SW480 (cell line): ENCODE measurements at places on chromosomes 3 and 15.

- DNase-seq: no peak
Observed at GRCh38 chr3:30311781-30312180, 294.6 kb upstream of the TGFBR2 start.

- no peak for DNase-seq
Observed at GRCh38 chr3:31836131-31837075, 144.7 kb downstream of the OSBPL10 start.

GRCh38 chr3:124076235-124076634 lies 84.3 kb upstream of the ROPN1 start:
- no peak for DNase-seq

DNA sequence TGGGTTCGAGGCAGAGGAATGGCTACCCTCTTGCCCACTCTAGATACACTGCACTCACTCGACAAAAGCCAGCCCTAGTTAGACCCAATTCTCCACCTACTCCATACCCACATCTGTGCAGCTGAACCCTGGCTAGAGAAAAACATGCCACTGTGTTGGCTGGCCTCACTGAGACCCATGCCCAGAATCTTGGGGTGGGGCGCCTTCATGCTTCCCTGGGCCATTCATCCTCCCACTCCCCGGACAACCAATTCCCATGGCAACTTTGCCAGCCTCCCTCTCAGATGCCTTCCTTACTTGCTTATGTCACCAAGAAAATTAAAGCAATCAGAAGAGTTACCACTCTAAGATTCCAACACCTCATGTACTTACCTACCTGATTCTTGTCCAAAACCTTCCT lies 9.2 kb upstream of the LIMD1 start:
- DNase-seq: no peak

DNA sequence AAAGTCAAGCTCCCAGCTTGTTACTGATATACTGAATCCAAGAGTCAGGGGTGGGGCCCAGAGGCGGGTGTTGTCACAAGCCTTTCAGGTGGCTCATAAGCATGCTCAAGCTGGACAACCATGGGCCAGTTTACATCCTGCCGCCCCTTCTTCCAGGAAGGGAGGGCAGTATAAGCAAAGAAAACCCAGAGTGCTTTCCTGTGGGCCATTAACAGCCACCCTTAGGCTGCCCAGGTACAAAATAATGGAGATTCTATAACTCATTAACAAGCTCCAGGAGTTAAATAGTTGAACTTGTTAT lies 183.2 kb downstream of the NTRK3 start:
- no peak for DNase-seq

GRCh38 chr3:184531626-184532280 lies 29.8 kb upstream of the EPHB3 start:
- no peak for DNase-seq

DNA sequence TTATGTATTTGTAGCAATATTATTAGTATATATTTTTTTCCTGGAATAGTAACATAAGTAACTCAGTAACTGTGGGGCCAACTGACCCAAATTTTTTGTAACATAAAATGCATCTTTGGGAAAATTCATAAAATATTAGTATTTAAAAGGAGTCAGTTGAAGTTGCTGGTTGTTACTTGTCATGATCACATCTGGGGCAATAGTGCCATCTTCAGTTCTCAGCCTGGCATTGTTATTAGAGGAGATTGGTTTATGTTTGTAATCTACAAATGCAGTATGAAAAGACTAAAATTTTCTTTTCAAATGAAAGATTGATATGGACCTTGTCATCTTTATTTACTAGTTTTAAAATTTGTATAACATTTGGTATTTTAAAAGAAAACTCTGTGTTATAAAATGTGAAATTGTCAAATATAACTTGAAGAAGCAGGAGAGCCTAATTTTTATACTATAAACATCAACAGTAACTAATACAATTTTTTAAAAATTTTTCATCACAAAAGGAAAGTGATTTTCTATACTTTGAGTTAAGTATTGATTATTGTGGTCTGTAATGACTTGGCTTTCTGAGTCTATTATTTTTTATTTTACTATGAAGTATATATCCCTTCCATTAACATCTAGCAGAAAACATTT lies 38.8 kb upstream of the MLF1 start:
- peak; percentile 55 for DNase-seq

DNA sequence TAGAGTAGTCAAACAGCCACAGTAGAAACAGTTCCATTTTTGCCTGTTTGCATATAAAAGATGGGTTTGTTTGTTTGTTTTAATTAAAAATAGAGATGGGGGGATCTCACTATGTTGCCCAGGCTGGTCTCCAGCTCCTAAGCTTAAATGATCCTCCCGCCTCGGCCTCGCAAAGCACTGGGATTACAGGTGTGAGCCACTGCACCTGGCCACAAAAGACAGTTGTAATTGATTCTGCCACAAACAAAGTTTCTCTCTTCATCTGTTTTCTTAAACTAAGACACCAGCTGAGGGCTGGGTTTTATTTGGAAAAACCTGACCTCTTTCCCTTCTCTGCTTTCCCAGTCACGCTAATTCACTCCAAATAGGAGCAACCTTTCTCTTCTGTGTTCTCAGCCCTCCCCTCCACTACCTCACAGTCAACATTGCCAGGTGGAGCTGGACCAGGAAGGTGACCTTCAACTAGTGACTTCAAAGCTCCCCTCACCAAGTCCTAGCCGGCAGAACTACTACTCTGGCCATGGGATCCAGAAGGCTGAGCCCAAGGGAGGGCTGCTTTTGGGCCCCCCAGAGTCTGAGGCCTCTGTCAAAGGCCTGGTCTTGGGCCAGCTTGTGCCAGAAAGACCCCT lies 1.5 kb upstream of the IDH2 start:
- DNase-seq: no peak

GRCh38 chr15:91109885-91110284 lies 9.8 kb downstream of the SV2B start:
- no peak for DNase-seq

DNA sequence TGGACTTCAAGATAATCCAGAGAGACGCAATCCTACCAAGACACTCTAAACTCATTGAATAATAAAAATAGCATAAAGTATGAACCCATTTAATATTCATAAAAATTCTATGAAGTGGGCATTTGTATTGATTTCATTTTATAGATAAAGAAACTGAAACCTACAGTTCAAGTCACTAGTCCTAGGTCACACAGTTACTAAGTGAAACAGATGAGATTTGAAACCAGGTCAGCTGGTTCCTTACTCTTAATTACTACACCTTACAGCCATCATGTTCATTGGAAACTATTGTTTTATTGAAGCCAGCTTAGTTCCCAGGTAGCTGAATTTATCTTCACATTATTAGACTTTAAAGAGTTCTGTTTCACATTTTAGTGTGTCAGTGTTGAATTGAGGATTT lies 158.7 kb downstream of the EPHA3 start:
- DNase-seq: no peak

- no peak for DNase-seq
Observed at GRCh38 chr3:109018828-109019227, 65.1 kb upstream of the GUCA1C start.

GRCh38 chr15:99454107-99454809 lies 111.5 kb upstream of the MEF2A start:
- no peak for DNase-seq

DNA sequence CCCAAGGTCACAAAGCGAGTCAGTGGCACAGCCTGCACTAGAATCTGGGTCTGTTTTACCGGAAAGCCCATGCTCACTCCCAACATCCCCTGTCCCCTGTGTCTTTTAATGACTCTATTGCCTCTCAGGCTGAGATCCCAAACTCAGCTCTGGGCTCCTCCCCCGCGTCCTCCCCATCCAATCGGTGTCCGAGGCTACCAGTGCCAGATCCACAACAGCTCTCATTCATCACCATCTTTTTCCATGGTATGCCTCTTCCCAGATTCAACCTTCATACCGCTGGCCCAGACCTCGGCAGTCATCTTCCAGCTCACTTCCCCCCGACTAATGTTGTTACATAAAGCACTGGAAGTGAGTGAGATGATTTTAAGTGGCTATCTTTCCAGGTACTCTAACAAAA lies 16.1 kb upstream of the KY start:
- DNase-seq: no peak
